ENCODE measurements at places on chromosomes 7 and 10.

DNA sequence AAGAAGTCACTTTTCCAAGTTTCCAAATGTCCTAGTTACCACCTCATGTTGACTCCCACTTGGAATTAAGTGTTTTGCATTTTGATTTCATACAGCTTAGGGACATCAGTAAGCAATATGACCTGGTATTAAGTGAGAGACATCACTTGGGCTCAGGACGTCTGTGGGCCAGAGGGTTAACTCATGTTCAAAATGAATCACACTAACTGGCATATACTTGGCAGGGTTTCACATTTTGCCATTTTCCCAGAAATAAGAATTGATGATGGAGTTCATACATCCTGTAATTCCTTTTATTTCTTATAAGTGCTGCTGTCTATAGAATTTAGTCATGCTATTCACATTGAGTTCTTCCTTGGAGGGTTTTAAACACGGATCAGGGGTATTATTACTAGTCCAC, 516.5 kb downstream of the PHTF2 start:
- DNase-seq, result no peak

- DNase-seq, result no peak
Measured at GRCh38 chr7:157500171-157500960, 163.6 kb downstream of the DNAJB6 start.

GRCh38 chr7:1665549-1666316, 4.3 kb upstream of the ELFN1 start:
- no peak for DNase-seq

DNA sequence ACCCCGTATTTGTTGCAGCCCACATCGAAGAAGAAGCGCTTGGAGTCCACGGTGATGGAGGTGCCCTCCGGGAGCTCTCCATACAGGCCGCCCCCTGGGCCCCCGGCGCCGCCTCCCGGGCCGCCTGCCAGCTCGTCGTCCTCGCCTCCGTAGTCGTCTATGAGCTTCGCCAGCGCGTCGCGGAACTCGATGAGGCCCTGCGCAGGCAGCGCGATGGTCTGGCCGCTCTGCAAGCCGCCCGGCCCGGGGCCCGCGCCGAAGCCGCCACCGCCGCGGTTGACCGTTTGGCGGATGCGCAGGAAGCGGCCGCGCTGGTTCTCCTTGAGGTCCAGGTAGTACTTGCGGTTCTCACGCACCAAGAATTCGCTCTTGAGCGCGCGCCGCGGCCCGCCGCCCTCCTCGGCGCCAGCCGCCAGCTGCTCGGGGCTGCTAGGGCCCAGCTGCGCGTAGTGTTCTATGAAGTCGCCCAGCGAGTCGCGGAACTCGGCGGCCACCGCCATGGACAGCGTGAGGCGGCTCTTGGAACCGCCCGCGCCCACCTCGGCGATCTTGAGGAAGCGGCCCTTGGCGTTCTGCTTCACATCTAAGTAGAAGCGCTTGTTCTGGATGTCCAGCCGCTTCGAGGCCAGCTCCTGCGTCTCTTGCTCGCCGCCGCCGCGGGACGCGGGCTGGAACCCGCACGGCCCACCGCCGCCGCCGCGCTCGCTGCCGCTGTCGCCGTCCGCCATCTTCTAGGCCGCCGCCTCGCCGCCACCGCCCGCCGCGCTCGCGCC, 523 bp downstream of the PURB start:
- DNase-seq, result no peak

DNA sequence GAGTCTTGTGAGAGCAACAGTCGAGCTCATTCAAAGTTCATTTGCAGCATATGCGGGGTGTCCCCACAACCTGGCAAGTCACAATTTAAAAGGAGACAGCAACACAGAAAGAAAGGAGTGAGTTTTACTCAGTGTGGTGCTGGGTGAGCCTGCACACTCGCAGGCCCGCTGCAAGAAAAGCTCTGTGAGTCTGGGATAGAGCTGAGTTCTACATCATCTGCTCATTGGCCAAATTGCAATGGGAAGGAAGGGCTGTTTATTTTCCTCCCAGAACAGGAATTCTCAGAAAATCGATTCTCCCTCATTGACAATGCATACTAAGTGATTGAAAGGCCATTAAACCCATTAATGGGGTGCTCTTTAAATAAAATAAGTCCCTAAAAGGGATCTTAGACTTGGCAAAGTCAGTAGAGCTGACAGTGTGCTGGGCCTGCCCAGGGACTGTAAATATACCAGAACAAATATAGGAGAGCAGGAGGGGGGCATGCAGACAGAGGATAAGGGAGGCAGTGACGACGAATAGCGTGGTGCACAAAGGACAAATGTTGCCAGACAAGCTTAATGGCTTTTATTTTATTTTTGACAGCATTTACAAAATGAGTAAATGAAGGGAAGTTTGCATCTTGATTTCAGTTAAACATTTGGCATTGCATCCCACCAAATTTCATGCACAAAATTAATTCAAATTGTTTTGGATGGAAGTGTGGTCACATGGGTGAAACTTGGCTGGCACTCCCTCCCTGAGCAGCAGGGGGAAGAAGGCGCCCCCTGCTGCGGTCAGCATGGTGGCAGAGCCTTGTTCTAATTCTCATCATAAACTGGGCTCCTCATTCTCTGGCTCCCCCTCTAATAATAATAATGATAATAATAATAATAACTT, 215.7 kb downstream of the SNX10 start:
- DNase-seq, result no peak

DNA sequence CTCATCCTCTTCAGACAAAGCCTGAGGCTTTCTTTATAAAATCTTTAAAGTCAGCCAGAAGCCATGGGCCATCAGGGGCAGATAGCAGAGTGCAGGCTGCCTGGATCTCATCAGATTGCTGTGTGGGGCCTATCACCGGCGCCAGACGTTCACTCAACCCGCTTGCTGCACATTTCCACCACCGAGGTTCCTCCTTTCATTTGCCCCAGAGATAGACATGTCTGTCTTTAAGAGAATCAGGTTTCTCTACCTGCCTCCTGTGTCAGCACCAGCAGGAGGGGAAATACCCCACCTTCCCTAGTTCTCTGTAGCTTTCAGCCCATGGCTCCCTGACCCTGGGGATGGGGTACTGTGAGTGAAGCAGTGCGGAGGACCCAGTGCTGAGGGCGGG, 22.0 kb downstream of the SLC18A2 start:
- DNase-seq, result no peak

DNA sequence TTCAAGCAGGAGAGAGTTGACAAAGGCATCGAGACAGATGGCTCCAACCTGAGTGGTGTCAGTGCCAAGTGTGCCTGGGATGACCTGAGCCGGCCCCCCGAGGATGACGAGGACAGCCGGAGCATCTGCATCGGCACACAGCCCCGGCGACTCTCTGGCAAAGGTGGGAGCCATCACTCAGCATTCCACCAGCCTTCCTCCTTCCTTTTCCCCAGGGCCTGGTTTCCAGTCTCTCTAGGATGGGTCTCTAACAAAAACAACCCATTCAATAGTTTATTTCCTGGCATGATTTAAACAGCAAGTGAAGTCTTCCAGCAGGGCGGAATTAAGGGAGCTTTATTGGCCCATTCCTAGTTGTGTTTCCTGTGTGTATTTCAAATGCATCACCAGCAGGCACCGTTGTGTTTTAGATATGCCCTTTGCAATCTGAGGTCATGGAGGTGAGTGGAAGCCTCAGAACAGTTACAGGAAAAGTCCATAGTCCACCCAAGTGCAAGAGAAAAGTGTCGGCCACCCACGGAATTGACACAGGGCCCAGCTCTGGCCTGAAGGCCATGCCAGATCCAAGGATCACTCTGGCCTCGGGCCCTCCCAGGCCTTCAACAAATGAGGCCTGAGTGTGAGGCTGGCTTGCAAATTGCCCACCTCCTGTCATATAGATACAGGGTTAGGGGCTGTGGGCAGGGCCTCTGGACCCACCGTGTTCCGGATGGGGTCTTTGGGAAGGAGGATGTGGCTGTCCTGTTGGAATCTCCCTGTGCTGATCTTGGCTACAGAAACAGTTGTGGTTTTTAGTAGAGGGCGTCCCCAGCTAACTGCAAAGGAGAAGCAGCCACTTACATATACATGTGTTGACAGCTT, 46.9 kb upstream of the TRIM8 start:
- DNase-seq, result no peak

GRCh38 chr10:22831586-22831985, 96.3 kb upstream of the ARMC3 start:
- DNase-seq, result no peak

DNA sequence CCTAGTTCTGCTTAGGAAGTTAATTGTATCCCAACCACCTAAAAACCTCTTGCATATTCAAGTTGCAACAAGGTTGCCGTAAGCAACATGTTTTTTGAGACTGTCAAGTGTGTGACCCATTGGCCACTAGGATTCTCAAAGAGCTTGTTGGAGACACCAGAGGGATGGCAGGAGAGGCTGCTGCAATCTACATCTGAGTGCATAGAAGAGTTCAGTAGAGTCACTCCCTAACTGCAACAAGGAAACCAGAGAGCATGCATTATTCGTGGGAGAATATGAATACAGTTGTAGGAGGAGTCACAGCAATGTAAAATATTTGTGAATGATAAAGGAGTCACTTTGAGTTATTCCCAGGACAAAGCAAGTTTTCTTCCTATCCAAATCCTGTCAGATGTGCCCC, 538.6 kb downstream of the TNS3 start:
- no peak for DNase-seq

GRCh38 chr10:28938745-28939144, 261.4 kb downstream of the BAMBI start:
- DNase-seq, result no peak

GRCh38 chr10:89609833-89610346, 35.2 kb downstream of the PANK1 start:
- DNase-seq, result no peak

- no peak for DNase-seq
Measured at GRCh38 chr10:112815269-112816032, 134.6 kb upstream of the TCF7L2 start.

DNA sequence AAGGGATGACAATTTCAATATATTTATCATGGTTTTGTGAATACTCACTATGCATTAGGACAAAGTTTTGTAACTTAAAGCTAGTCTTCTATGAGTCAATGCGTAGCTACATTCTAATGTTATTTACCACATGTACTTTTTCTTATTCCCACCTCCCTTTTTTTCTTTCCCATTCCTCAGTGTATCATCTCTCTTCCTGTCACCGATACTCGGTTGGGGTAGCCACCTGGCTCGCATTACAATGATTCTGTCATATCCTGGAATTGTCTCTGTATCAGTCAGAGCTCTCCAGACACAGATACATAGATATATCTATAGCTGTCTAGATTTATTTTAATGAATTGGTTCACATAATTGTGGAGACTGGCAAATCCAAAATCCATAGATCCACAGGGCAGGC, 9.8 kb upstream of the RALA start:
- no peak for DNase-seq

DNA sequence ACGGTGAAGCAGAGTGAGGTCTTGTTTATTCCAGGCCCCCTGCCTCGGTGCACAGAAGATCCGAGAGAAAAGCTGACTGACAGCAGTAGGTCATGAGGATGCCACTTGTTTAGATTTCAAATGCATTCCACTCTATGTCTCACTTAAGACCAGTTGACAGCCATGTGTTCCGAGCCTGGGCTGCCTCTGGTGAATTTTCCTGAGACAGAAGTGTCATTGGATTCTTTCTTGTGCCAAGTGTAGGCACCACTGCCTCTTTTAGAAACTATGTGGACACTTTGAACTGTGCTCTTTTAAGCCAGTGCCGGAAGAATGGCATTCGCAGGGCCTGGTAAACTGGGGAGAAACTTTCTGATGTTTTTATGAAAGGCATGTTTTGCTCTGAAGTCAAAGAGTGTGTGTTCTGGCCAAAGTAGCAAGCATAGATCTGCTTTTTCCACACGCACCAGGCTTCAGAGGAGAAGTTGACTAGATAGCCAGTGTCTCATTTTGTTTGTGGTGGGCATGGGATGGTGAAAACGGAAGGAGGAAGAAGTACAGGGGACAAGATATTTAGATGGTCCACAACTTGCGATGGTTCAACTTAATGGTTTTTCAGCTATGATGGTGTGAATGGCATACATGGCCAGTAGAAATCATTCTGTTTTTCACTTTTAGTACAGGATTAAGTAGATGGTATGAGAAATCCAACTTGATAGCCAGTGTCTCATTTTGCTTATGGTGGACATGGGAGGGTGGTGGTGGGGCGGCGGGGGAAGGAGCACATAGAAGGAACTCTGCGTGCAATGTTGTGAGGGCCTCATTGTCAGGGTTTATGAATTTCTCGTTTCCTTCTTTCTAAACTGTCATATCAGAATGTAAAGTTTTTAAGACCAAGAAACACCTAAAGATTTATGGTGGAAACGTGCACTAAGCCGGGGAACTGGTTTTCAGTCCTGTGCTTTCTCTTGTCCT, 41.5 kb downstream of the CYP17A1 start:
- DNase-seq, result no peak

- DNase-seq, result no peak
Measured at GRCh38 chr10:117152668-117153067, 14.6 kb upstream of the VAX1 start.

DNA sequence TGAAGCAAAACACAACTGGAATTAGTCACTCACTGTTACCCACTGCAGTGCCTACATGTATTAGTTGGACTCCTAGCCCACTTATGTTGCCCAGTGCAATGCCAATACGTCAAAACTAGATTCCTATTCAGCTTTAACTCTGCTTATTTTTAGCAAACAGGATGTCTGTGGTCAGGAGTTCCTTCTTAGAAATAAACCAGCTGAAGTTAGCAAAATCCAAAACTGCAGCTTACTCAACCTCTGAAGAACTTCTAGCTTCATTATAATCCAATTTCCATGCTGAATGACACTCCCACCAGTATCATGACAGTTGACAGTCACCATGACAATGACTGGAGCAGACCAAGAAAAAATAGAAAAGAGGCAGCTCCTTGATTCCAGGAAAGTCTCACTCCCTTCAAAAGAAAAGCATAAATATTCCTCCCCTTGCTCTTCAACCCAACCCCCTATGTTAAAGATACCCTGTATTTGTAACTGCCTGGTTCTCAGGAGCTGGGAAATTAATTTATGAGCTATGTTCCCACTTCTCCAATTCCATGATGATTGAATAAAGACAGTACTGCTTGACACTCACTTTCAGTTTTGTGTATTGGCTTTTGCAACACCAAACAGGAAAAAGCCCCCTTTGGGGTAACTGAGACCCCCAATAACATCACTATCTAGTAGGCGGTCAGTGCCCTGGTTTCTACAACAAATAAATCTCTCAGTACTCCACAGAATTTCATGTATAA, 327.4 kb downstream of the SORCS1 start:
- DNase-seq, result no peak

DNA sequence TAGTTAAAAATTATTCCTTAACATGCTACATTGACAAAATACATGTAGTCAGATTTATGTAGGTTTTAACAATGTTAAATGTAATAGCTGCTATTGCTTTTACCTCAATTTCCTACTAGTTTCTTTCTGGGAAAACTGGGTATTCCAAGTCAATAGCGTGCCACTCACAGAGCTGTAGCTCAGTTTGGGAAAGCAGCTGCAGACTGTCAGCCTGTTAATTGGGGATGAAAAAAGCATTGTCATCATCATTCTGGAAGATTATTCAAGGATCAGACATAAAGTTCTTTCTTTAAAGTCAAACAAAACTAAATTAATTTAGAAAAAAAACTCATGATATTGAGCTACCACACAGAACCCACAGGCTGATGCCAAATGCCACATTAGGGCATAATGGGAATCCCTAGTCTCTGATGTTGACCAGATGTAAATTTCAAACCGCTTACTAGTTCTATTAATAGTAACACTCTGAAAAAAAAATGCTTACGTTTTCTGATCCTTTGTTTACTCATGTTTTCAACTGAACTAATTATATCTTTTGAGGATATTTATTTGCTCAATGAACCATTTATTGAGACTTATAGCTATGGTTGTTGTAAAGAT, 19.6 kb upstream of the AGMO start:
- no peak for DNase-seq

All from NCI-H187 (cell line).